NCI-H146 (cell line): ENCODE measurements at places on chromosomes 4 and X.

GRCh38 chrX:121160987-121161386, 113.6 kb downstream of the GLUD2 start:
- DNase-seq, result no peak

- DNase-seq, result no peak
Measured at GRCh38 chr4:8593264-8594096, 915 bp downstream of the CPZ start.

- peak; percentile 24 for DNase-seq
Measured at GRCh38 chr4:125315576-125316400, 1.0 kb downstream of the FAT4 start.

DNA sequence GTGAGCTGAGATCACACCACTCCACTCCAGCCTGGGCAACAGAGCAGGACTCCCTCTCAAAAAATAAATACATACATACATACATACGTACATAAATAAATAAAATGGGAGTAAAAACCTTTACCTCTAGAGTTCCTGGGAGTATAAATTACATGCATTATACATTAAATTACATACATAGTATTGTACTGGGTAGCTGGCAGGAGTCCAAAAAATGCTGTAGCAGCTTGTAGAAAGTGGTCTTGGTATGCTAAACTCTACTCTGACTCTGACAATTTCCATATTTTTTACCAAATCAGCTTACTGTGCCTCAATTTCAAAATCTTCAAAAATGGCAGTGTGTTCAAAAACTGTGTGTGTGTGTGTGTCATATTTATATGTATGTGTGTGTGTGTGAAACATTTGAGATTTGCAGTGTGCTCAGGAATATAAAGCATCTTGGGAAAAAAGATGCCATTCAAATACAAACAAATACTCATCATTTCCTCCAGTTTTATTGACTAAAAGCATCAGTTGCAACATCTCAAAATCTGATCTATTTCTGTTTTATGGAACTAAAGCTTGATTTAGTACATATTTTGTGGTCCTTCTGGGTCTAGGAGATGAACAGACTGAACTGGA, 171.7 kb downstream of the SHROOM3 start:
- peak; percentile 17 for DNase-seq

- no peak for DNase-seq
Measured at GRCh38 chrX:75911716-75912115, 126.7 kb upstream of the MAGEE2 start.

DNA sequence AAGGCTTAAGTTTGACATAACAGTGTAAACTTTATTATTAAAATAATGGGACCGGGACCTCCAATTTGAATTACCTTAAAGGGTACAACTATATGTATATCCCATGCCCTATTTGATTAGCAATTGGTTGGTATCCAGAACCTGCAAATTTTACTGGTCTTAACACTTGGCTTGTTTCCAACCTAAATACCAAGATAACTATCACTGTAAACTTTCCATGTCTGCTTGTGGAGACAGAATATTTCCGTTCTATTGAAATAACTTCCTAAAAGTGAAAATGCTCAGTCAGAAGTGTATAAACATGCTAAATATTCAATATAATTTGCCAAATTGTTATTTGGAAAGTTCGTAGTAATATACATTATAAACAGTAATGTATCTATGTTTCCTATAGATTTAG, 154.0 kb downstream of the TMEM47 start:
- no peak for DNase-seq

DNA sequence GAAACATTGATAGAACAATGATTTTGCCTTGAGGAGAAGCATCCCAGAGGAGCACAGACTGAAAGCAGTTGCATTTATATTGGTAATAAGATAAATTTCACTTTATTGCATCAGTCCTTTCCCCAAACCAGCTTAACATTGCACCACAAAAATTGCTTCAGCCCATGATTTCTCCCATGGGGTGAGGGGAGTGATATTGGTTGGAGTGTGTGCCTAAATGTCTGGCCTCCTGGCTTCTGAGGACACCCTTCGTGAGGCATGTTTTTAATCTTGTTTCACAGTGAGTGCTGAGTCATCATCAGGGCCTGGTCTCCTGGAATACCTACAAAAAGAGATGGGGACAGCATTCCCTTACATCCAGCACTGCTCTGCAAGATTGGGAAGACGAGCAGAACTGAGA, 487.9 kb downstream of the C4orf33 start:
- DNase-seq, result no peak

GRCh38 chr4:25058796-25059195, 28.1 kb upstream of the LGI2 start:
- DNase-seq, result peak; percentile 23

DNA sequence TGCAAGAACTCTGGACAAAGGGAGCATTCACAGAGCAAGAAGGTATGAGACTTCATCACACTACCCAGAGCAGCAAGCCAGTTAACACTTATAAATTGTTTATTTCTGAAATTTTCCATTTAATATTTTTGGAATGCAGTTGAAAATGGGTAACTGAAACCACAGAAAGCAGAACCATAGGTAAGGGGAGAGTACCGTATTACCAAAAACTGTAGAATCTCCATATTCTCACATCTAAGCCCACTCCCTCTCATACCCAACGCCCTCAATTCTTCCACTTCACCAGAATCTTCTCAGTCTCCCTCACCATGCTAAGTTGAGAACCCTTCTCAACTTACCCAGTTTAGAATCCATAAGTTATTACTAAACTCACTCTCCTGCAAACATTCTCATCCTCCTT, 277.8 kb downstream of the SPOCK3 start:
- no peak for DNase-seq

DNA sequence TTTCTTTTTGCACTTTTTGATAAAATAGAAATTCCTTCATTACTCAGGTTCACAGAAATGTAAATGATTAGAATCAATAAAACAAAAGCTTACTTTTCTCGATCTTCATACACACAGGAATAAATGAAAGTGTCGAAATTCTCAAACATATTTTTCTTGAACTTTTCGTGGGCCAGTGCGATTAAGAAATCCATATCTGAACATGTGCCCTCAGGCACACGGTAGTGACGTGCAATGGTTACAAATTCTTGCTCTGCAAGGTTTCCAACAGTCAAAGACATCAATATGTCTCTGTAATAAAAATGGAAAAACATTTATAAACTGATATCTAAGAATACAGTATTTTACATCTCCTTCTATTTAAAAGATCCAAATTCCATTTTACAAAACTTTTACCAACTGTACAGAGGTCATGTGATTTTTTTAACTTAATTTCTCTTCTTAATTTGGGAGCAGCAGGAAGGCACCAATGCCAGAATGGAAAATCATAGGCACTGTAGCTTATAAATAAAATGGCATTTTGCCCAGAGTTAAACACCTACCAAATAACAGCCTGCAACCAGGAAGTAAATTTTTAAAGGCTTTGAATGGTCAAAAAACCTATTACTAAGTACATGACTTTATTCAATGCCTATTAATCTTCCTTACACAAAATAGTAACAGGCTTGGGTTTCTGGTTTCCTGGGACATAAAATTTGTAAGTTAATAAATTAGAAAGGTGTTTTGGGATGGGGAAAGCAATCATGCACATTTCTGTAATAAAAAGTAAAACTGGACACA, 165.0 kb downstream of the EFHC2 start:
- no peak for DNase-seq

GRCh38 chr4:157514711-157515110, 294.2 kb downstream of the GRIA2 start:
- no peak for DNase-seq

DNA sequence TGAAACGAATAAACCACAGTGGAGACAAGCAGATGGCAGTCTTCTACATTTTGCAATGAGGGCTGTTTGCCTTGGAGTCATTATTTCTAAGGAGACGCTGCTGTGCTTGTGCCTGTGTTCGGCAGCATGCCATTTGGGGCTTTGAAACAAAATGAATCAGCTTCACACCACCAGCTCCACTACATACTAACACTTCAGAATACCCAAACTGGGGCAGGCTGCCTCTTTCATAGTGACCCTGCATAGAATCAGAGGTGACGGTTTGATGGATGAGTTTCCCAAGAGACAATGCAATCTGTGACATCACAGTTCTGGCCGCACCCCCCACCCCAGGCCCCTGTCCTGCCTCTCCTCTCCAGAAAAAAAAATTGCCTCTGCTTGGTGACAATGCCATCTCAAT, 57.1 kb upstream of the MID1 start:
- DNase-seq, result peak; percentile 45

DNA sequence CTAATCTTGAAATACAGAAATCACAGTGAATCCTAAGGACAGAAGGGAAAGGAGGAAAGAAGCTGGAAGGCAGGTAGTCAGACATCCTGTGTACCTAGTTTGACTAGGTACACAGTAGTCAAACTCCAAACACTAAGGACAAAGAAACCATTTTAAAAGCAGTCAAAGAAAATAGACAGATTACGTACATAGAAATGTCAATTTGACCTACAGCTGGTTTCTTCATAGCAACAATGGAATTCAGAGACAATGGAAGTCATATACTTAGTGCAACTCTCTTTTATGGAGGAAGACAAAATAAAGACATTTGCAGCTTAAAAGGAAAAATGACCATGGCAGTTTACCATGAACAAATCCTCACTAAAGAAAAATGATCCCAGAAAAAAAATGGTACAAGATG, 79.0 kb downstream of the NEUROG2 start:
- DNase-seq, result no peak

DNA sequence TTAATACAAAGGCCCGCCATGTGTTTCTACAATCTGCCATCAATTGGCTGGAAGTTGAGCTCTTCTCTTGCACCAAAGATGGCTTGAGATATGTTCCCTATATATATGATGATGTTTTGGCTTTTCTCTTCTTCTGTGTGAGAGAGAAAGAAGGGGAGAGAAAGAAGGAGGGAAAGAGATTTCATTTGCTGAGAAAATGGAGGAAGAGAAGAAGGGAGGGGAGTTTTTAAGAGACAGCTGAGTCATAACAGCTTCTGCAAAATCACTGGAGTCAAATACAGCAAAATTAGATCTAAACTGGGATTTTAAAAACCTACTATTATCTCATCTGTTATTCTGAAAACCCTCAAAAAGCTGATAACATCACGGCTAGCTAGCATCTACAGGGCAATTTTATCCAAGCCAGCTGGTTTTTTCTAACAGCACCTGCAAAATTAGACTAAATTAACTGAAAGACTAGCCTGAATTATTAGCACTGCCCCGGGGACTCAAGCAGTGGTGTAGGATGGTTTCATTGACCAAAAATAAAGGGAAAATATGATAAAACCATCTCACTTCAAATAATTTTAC, 647.6 kb upstream of the ACTRT1 start:
- no peak for DNase-seq

- DNase-seq, result no peak
Measured at GRCh38 chr4:74658116-74658515, 136.2 kb downstream of the BTC start.

- no peak for DNase-seq
Measured at GRCh38 chrX:485368-485767, 98.7 kb upstream of the PPP2R3B start.

- no peak for DNase-seq
Measured at GRCh38 chr4:2510351-2511259, 25.8 kb upstream of the FAM193A start.

DNA sequence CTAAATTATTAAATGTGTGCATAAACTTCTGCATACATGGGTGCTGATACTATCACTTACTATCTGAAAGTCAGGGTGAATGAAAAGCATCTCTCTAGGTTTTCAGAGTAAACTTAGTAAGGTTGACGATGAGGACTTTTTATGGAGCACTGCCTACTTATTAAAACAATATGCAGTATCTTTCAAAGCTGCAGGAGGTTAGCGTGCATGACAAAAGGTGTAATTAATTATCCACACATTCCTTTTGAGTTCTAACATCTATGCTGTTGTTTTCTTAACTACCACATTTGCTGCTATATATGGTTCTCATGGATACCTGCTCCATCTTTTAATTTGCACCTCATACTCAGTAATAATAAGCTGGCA, 256.2 kb downstream of the FSTL5 start:
- no peak for DNase-seq

GRCh38 chrX:50497114-50497513, 26.5 kb upstream of the DGKK start:
- no peak for DNase-seq

DNA sequence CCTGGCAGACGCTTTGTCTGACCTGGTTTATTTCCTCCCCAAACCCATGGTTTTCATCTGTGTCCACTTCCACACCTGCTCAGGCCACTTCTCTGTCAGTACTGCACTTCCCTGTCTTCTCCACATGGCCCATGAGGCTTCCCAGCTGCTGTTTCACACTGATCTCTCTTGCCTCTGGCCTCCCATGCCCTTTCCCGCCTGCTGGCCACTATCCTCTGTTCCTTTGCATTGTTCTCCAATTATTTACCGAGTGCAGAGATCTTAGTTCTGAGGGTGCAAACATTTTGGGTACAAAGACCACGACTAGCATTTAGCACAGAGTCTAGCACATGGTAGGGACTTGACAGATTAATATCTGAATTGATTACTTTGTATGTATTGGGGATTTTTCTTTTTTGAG, 174.8 kb upstream of the NPY2R start:
- DNase-seq, result no peak

GRCh38 chr4:184462724-184463123, 11.6 kb downstream of the IRF2 start:
- DNase-seq, result no peak

DNA sequence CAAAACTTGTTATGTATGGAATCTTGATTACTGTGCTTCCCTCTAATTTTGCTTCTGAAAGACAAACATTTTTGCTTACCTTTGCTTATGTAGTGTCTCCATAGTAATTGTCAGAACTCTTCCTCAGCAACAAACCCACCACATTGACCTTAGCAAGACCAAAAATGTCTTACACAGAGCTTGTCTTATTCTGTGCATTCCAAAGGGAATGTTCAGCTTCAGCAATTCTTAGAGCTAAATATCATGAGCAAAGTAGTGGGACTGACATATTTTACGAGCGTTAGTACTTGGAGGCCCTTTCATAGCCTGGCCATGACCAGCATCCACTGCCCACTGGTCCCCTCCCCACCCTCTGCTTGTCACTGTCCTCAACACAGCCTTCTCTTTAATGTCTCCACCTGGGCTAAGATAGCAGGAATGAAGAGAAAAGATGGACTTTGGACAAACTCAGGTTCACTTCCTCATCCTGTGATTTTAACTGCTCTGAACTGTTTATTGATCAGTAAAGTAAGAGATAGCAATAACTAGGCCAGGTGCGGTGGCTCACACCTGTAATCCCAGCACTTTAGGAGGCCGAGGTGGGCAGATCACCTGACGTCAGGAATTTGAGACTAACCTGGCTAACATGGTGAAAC, 15.5 kb upstream of the SH3D19 start:
- DNase-seq, result no peak

DNA sequence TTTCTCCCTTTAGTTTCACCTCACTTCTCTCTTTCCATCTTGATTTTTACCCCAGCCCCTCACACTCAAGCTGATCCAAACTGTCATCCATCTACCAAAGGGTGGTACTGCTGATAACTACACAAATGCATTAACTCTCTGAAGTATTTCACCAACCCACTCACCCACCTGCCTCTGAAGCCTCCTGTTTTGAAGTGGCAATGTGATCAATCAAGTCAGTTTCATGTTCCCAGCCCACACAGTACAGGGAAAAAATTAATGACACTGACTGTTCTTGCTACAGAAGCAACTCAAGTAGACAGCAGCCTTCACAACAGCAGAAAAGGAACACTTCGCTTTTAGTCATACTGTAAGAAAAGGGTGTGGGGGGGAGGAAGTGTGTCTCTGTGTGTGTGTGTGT, 183.0 kb upstream of the NOCT start:
- no peak for DNase-seq
